ENCODE measurements at places on chromosomes 2 and 18.

GRCh38 chr2:42449163-42450087 is 44.4 kb downstream of the KCNG3 start:
- no peak overlapping the region for H3K4me3 ChIP-seq
- no peak for DNase-seq
- peaks cover 11% of the 10 kb centered on the region for H3K27me3 ChIP-seq
- H3K4me1 ChIP-seq: no peaks in the 10 kb centered on the region

GRCh38 chr2:106158871-106159270 is 35.2 kb downstream of the UXS1 start:
- no peak overlapping the region for H3K27ac ChIP-seq
- H3K4me1 ChIP-seq: peaks cover 9% of the 10 kb centered on the region
- H3K4me3 ChIP-seq: no peak overlapping the region
- no peaks in the 10 kb centered on the region for H3K27me3 ChIP-seq

DNA sequence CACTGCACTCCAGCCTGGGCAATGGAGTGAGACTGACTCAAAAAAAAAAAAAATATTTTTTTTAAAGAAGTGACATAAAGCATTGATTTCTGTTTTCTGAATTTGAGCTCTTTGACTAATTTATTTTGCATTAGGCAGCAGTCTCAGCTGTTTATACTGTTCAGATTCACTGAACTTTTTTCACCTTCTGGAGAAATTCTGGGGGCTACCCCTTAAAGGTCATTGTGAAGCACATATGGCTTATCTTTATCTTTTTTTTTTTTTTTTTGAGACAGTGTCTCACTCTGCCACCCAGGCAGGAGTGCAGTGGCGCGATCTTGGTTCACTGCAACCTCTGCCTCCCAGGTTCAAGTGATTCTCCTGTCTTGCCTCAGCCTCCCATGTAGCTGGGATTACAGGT is 12.9 kb downstream of the PHLPP1 start:
- H3K4me1 ChIP-seq: peaks cover 21% of the 10 kb centered on the region
- H3K4me3 ChIP-seq: no peak overlapping the region
- H3K27ac ChIP-seq: no peak overlapping the region
- DNase-seq: no peak
- H3K27me3 ChIP-seq: peaks cover 2% of the 10 kb centered on the region

- no peak for DNase-seq
- H3K36me3 ChIP-seq: no peaks in the 10 kb centered on the region
- H3K4me3 ChIP-seq: no peak overlapping the region
These were observed 167.2 kb downstream of the FBXO15 start for GRCh38 chr18:73980289-73980979.

DNA sequence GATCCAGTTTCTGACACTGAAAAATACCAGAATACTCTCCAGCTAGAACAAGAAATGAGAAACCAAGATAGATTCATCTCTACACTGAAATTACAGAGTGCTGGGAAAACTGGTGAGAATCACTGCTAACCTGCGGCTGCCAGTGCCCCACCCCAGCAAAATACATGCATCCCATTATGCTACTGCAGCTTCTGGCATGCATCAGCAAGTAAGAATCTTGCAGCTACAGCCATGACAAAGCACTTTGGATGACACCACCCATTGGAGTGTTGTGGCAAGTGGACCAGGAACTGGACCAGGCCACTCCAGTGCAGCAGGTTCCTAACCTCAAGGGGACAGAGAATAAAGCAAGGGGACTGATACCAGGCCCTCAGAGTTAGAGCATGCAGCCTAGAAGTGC is 378.8 kb upstream of the ETAA1 start:
- H3K4me3 ChIP-seq: no peak overlapping the region
- H3K4me1 ChIP-seq: no peaks in the 10 kb centered on the region
- no peak for DNase-seq
